ENCODE measurements at places on chromosomes 5 and 9.

DNA sequence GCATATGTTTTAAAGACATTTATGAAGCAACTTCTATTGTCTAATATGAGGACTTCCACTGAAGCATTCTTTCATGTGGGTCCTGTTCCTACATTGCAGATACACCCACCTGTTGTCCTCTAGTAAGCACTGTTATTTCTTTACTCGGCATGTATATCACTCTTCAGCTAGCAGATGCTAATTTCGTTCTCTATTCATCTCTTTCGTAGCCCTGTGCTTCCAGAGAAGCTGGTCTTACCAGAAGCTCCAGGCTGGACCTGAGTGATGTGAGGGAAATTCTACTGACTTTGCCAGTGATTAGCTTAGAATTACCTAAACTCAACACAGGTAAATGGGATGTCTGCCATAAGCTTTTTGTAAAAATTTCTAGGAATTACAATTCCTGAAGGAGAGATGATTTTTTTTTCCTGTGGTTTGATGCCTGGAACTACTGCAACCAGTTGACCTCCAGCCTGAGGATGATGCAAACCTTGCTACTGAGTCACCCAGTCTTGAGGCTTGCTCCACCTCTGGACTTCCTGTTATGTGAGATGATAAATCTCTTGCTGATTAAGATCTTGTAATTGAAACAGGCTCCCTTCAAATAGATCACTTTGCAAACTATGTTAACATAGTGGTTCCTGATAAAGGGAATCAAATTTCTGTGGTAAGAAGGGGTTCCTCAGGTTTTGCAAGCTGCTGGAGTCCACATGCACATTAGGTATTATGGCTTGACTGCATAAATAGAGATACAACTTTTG, 52.2 kb upstream of the SPINK5 start:
- DNase-seq, result no peak

DNA sequence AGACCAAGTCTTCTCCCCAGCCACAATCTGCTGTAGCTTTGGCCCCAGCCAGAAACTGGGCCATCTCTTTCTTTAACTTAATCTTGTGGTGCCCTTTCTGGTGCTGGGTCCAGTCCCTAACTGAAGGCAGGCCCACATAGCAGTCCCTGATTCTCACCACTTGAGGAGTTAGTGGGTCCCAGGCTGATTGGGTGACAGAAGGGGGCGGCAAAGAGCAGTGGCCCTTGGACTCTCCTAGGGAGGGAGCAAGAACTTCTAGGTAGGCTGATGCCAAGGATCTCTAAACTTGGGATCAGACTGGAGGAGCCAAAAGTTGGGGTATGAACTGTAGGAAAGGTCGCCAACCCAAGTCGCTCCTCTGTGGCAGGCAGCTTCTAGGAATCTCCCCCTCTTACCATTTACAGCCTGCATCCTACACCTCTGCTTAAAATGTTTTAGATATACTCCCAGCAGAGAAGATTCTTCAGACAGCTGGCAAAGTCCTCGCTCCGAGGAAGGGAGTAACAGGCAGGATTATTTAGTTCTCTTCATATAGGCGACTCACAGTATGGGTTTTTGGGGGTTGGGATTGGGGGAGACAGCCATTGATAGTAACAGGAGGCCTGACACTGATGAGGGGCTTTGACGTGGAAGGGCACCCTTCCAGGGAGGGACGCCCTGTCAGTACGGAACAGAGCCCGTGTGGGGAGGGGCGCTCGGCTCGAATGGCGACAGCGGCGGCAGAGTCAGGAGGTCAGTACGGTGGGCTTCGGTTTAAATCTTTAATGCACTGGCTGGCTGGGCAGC, 2.0 kb upstream of the CCL27 start:
- peak; percentile 34 for DNase-seq

GRCh38 chr5:19584131-19584530, 403.9 kb downstream of the CDH18 start:
- DNase-seq, result no peak

DNA sequence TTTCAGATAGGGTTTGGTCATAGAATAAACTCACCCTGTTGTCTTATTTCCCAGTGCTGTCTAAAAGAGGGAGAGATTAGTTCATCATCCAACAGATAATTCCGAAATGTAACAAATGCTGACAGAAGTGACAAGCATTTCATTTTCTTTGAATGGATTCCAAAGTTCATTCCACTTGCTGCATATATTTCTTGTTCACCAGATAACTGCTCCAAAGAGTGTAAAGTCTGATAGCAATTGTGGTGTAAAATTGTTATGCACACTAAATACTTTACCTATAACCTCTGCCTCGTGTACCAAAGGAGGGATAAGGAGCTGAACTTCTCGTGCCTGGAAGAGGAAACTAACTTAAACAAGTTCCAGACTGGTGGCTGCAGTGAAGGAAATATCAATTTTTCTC, 290.0 kb upstream of the ADAMTSL1 start:
- DNase-seq, result no peak

DNA sequence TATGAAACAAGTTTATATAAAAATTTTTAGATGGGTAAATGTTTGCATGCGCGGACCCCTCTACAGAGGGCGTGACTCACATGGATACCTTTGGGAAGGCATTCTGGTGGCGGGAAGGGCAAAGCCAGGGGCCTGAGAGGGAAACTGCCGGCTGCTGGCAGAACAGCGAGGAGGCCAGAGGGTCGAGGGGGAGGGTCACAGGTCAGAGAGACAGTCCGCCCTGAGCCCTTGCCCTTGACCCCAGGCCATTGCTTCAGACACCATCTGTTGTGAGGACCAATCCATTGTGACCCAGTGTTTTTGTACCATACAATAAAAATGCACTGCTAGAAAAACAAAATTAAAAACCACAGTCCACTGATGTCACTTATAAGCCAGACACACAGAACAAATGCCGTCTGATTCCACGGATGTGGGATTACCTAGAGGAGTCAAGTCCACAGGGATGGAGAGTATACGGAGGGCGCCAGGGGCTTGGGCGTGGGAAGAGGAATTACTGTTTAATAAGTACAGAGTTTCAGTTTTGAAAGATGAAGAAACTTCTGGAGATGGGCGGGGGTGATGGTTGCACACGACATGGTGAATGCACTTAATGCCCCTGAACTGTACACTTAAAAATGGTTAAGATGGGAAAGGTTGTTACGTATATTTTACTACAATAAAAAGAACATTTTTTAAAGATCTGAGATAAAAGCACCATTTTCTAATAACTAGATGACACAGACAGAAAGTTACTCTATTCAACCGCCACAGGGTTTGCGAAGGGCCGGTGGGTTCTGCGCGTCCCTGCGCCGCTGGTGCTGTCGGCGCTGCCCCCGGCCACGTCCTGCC, 12.0 kb downstream of the BTNL9 start:
- no peak for DNase-seq

DNA sequence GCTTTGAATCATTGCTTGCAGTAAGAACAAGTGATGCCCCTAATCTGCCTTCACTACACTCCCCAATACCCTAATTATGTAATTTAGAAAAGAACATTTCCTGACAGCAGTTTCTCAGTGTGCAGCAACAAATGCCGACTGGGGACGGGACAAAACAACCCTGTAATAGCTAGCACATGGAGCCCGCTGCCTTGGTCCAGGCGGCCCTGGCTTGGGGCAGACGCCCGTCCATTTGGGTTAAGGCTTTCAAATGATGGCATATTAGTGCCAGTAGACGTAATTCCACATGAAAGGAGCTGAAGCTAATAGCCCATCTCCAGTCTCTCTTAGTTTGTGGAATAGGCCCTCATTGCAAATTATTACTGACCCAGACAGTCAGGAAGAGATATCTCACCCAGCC, 150.6 kb upstream of the PITX1 start:
- no peak for DNase-seq

DNA sequence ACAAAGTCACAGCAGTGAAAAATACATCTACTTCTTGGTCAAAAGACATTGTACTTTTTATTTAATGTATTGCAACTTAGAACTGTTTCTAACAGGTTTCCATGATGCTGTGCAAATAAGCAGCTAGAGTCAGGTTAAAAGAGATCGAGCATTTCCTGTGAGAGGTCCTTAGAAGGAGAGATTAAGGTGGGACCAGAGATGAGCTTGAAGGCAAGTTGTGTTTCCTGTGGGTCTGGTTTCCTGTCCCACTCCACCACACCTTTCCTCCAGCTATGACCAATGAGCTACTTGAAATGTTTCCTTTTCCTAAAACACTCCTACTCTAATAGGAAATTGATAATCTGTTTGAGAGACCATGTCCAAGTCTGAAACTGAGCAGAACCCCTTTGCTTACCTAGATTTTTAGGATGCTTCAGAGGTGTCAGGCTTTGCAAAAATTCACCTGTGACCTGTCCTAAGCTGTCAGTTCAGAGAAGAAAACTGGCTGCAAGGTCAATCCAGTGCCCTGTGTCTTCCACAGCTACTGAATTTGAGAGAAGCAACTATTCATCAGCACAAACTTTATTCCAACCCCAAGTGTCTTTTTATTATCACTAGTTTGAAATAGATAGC, 13.1 kb upstream of the RLN1 start:
- DNase-seq, result no peak

DNA sequence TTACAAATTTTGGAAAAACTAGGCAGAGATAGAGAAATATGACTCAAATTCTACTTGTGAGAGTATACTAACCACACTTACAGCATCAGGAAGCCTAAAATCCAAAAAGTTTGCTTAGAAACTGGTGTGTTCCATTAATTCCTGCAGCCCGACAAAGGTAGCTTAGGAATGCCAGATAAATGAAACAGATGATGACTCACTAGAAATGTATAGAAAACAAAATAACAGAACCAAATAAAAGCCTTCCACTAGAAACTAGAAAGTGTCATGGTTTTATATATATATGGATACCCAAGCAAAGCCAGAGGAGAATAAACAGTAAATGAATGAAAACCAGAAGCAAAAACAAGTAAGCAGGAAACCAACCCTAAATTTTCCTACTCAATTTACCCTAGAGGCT, 272.2 kb upstream of the PRDM9 start:
- DNase-seq, result no peak

GRCh38 chr5:180104168-180104530, 32.6 kb upstream of the RNF130 start:
- DNase-seq, result no peak

- no peak for DNase-seq
These were observed 43.3 kb downstream of the EXOSC2 start for GRCh38 chr9:130736834-130737233.

GRCh38 chr9:78118742-78119473, 87.3 kb upstream of the GNAQ start:
- DNase-seq, result no peak

DNA sequence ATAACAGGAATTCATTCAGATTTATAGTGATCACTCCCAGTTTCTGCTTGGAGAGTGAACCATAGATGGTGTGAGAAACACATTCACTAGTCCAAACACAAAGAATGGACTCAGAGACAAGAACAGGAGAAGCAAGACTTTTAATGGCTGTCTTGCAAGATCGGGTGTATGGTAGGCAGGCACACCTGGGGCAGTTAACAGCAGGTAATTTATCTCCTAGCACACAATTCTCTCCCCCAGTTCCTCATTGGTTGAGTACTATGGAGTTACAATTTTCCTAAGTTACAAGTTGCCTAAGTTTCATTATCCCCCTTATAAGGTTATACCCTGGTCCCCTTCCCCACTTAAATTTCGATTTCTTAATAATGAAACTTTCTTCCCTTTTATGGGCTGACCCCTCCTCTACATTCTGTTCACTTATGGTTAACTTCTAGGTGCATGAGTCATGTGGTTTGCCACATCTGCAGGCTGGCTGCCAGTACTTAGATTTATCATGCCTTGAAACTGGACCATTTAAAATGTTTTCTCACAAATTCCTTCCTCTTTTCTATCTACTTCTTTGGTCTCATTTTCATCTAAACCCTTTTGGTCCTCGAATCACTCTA, 623.3 kb downstream of the HINT1 start:
- DNase-seq, result no peak

- no peak for DNase-seq
These were observed 572.5 kb upstream of the RGMB start for GRCh38 chr5:98200726-98201541.

GRCh38 chr5:40587376-40587775, 92.3 kb upstream of the PTGER4 start:
- DNase-seq, result no peak

DNA sequence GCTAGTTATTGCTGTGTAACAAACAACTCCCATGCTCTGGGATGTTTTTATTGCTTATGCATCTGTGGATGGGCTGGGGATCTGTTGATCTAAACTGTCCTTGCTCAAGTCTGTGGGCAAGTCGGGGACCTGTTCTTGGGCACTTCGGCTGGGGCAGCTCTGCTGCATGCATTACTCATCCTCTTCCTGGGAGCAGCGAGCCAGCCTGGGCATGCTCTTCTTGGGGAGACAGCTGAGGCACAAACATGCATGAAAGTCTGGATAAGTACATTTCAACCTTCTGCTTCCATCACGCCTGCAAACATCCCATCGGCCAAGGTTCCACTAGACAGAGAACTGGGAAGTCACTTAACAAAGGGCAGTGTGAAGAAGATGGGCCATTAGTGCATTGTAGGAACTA, 66.3 kb downstream of the ANKRD33B start:
- DNase-seq, result no peak

GRCh38 chr5:179375831-179376365, 30.6 kb upstream of the ADAMTS2 start:
- no peak for DNase-seq

DNA sequence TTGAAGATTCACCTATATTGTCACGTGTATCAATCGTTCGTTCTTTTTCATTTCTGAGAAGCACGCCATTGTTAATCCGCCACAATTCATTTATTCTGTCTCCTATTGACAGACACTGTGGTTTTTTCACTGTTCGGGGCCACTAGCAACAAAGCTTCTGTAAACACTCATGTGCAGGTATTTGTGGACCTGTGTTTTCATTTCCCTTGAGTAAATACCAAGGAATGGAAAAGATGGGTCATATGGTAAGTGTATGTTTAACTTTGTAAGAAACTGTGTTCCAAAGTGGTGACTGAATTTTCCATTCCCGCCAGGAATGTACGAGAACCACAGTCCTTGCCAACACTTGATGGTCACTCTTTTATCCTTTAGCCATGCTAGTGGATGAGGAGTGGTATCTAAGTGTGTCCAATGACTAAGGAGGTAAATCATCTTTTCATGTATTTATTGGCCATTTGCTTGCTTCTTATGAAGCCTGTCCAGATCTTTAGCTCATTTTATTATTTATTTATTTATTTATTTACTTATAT, 10.7 kb downstream of the ABO start:
- no peak for DNase-seq

- DNase-seq, result no peak
These were observed 2.5 kb downstream of the RAPGEF1 start for GRCh38 chr9:131737426-131737825.

GRCh38 chr5:147245381-147246165, 10.7 kb downstream of the STK32A start:
- no peak for DNase-seq

DNA sequence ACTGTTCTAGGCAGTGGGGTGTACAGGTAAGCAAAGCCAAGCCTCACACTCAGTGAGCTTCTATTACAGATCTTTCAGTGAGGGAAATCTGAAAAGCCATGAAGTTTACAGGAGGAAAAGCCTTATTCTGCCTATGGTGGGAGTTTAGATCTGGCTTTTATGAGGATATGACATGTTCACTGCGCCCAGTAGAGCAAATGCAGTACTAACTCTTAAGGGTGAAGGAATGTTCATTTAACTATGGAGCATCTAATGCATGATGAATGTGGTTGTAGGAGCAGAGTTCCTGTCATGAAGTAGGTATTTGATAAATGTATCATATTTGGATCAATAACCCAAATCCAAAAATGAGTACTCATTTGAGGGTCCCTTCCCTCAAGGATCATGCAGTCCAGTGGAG, 230.2 kb upstream of the PAPPA start:
- DNase-seq, result no peak

Measured in stimulated activated CD8-positive, alpha-beta memory T cell treated with anti-CD3 and anti-CD28 coated beads, Interleukin-15, amount 100 ng/mL, for 24 hours (primary cell).